ENCODE measurements at places on chromosomes 1 and 21.

DNA sequence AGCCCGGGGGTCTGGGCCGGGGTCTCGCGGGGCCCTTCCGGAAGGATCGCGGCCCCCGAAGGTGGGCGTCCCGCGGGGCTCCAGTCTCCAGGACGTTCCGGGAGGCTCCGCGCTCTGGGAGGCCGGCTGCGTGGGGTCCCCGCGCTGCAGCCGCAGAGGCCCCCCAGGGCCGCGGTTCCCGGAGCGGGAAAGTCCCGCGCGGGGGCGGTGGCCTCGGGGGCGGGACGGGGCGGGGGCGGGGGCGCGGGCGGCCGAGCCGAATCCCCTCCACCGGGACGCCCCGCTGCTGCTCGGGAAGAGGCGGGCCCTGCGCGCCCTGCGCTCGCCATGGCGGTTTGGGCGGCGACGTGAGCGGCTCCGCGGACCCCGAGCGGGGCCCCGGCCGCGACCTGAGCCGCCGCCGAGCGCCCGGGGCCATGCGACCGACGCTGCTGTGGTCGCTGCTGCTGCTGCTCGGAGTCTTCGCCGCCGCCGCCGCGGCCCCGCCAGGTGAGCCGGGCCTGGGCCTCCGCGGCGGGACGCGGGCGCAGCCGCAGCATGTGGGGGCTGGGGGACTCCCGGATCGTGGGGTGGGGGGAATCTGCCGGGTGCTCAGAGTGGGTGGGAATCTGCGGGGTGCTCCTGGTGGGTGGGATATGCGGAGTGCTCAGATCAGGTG is at the start of gene IFNGR2:
TSS of gene IFNGR2 (plus strand) at position 286 of the 658 bp plus-strand sequence. CDS start at position 417, 131 bp downstream.
- DNase-seq = peak; percentile 40

DNA sequence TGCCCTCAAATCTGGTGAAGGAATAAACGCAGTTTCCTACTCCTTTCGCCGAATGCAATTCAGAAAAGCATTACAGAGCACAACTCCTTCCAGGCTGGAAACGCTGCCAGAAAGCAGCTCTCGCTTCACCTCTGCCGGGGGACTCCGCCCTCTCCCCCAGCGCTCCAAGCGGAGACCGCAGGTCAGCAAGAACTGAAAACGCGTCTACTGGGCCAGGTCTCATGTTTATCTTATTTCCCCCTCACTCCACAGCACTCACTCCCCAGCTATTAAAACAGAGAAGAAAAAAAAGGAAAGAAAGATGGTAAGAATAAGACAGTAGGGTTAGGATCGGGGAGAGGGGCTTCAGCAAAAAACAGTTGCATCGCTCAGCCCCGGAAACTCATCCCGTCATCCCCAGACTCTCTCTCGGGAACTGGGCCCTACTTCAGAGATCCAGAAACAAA is 833 bp upstream of the RCOR3 start:
- peak; percentile 77 for DNase-seq

GRCh38 chr1:72397786-72398185 is 115.4 kb upstream of the NEGR1 start:
- DNase-seq = peak; percentile 91

DNA sequence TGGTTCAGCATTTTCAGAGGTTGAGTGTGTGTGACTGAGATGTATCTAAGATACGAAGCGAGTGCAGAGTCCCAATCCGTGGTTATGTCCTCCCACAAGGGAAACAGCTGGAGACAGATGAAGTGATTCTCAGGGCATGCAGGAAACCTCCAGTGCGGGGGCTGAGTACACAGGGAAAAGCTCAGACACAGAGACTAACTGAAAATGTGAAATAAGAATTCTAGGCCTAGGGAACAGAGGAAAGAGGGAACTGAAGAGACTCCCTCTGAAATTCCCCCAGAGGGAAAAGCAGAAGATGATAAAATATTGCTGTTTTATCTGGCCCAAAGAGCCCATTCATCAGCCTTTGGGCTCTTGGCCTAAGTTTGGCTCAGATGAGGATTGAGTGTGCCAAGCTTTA is 116.8 kb downstream of the LRRC53 start:
- DNase-seq = no peak

GRCh38 chr1:30801771-30802198 is 44.2 kb upstream of the LAPTM5 start:
- no peak for DNase-seq

DNA sequence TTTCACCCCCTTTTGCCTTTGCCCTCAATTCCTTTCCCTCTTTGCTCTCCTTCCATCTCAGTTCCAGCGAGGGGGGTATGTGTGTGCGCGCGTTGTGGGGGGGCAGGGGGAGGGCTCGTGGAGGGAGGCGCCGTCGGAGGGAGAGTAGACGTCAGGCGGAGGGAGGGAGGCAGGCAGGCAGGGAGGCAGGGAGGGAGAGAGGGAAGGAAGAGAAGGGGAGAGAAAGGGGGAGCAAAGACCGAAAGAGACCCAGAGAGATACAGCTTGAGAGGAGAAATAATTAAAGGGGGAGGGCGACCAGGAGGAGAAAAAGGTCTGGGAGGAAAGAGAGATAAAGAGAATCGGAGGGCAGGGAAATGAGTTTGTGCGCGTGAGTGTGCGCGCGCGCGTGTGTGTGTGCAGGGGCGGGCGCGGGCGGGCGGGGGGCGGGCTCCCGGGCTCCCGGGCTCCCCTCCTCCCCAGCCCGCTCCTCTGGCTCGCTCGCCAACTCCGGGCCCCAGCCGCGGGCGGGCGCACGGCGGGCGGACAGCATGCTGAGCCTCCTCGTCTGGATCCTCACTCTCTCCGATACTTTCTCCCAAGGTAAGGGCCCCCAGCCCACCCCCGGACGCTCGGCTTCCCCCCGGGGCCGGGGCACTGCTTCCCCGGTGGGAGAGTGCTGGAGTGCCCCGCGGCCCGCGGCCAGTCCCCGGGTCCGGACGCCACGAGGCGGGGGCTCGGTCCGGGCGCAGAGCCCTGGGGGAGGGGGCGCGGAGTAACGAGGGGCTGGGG is at the start of gene KIRREL1:
TSS of gene KIRREL1 (plus strand) at position 499 of the 771 bp plus-strand sequence. CDS start at position 531, 32 bp downstream.
- DNase-seq = peak; percentile 80

GRCh38 chr21:43900690-43901089 is 35.7 kb downstream of the AGPAT3 start:
- DNase-seq = no peak

DNA sequence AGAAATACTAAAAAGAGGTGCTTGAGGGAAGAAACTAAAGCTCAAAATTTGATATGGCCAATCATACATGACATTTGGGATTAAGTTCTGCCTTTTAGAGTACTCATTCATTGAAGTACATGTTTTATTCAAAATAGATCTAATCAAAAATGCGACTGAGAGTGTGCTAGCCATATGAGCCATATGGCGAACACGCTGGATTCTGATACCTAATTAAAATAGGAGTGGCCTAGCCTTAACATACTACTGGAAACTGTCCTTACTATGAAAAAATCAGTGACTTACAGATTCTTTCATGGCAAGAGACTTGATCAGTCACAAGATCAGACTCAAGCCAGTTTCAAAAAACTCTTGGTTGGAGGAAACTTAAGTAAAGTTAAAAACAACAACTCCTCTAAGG is 73.9 kb downstream of the PTGER3 start:
- DNase-seq = no peak

DNA sequence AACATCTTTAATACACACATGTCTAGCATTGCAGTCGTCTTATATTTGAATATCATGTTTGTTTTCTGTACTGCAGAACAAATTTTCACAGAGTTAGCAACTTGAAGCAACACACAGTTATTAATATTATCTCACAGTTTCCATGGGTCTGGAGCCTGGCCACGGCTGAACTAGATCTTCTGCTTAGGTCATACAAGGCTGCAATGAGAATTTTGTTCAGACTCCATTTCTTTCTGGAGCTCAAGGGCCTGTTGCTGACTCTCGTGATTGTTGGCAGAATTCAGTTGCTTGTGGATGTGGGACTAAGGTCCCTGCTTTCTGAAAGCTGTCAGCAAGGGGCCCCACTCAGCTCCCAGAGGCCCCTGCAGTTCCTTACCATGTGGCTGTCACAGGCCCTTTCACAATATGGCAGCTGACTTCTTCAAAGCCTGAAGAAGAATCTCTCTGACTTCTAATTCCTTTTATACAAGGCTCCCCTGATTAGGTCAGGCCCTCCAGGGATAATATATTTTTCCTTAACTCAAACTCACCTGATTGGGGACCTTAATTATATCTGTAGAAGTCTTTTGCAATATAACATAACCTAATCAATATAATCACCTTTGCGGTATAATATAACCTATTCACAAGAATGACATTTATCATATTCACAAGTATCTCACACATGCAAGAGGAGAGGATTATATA is 296.3 kb downstream of the NFIA start:
- DNase-seq = no peak

DNA sequence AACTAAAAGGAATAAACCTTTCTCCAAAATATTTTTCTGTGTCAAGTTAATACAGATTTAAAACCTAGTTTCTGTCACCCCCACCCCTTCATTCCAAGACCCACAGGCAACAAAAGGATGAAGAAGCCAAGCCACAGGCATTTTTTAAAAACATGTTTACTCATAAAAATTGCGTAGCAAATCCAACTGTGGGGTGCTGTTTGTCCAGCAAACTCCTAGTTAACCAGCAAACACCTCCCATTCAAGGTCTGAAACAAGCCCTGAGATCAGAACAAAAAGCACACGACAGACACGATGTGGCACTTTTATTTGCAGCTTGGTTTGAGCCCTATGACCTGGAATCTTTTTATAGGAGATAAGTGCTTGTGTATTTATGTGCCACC is 149.9 kb upstream of the CAMK1G start:
- peak; percentile 57 for DNase-seq

DNA sequence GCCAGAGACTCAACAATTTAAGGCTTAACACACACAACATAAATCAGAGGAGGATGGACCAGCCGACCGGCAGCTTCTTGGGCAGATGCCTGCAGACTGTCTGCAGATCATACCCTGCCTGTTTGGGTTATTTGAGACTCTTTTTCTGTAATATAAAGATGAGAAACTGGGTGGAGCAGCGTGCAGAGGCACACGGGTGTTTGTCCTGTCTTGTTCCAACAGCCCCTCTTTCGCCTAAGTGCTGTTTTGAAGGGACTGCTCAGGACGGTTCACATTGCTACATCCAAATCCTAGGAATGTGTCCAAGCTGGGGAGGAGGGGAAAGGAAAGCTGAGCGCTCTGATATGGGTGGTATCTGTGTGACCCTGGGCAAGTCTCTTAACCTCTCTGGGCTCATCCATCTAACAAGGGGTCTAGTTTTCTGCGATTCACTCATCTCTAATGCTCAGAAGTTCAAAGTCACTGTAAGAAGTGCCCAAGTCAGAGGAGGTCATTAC is 149.9 kb downstream of the CLIC6 start:
- DNase-seq = no peak

DNA sequence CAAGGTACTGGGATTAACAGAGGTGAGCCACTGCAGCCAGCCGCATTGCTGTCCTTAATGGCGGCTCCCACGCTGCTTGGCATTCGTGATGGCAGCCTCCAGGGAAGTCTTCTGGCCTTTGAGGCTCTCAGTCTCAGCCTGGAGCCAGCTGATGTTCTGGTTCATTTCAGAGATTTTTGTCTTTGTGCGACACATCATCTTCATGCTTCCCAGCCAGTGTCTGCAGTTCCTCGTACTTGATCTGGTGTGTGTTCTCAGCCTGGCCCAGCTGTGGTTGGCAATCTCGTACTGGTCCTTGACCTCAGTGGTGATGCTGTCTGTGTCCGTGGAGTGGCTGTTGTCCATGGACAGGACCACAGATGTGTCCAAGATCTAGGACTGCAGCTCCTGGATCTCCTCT is 11.7 kb downstream of the SNRPE start:
- no peak for DNase-seq

DNA sequence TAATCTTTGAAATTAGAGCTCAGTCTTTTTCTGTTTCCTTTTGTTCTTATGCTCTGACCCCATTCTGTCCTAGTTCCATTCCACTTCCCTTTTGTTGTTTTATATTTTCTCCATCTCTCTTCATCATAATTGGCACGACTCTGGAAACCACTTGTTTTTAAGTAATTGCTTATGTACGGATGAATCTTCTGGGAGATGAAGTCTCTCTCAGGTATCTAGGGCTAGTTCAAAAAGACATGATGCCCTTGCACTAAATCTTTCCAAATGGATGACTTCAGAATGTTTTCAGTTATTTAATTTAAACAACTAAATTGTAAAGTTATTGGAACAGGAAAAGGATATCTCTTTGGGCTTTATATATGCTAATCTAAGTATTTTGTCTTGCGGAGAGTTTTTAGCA is at the start of gene OR6F1:
TSS of gene OR6F1 (minus strand) at position 101 of the 400 bp plus-strand sequence. CDS start 3,891 bp downstream, outside the sequence.
- no peak for DNase-seq
